Stimulated activated CD8-positive, alpha-beta memory T cell treated with anti-CD3 and anti-CD28 coated beads, Interleukin-7, amount 100 ng/mL, for 1 hour (primary cell): ENCODE measurements at places on chromosomes 2 and 18.

DNA sequence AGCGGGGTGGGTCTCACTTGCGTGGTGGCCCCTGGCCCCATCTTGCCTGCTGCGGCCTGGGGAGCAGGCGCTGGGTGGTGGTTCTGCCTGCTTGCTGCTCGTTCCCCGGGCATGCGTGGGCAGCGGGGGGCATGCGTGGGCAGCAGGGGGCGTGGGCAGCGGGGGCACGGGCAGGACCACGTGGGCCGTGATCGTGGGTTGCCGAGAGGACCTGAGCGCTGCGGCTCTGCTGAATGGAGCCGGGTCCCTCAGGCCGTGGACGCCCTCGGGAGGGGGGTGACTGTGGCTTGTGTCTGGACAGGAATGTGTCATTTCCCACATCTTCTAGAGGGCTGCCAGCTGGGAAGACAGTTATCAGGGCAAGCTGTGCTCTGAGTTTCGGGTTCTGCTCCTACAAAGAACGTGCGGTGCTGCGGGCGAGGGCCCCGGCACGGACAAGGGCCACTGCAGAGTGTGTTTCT, 8.3 kb upstream of the GAL3ST2 start:
- DNase-seq = no peak

DNA sequence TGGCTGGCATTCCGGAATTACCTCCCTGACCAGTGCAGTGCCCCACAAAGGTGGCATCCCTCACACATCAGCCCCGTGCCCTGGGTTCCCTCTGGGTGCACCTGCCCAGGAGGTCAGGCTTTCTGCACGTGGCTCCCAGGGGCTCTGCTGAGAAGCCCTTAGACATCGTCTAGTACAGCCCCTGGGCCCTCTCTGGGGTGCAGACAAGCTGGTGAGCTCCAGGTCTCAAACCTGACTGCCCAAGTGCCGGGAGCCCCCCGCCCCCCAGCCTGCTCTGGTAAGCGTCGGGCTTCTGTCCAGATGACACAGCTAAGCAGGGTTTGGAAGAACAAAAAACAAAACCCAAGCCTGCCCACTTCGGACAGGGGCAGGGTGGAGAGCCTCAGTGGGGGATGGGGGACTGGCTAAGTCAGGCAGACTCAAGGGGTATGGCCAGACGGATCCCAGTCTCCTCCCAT, 20.2 kb downstream of the TWIST2 start:
- no peak for DNase-seq

DNA sequence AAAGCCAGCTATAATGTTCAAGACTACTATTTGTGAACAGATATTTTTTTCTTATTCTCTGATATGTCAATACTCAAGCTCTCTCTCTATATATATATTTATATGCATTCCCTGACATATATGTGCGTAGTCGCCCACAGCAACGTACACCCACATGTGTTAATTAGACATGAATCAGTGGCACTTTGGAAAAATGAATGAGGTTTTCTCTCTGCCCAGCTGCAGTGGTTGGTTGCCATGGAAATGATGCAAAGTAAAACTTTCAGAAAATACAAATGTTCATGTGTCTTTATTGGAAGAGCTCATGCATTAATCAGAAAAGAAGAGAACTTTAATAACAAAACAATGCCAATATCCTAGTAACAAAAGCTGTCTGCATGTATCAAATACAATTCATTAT, 34.7 kb downstream of the UNC80 start:
- no peak for DNase-seq

DNA sequence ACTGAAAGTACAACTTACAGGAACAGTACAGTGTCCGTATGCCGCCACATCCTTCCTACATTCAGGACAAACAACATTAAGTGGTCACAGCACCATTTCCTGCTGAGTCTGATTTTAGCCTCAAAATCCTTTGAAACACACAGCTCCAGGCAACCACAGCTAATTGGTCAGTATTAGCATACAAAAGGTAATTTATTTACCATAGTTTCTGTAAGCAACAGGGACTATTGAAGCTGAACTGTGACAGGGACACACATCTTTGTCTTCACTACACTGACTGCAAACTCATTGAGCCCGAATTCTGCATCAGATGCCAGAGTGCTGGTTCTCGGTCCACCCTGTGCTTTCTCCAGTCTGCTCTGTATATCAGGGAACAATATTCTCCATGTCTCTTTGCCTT, 151.8 kb downstream of the ST6GAL2 start:
- DNase-seq = no peak

- DNase-seq = no peak
Observed at GRCh38 chr18:46627136-46627535, 29.9 kb downstream of the LOXHD1 start.

GRCh38 chr18:41655074-41655473, 300.0 kb upstream of the PIK3C3 start:
- no peak for DNase-seq

- DNase-seq = no peak
Observed at GRCh38 chr2:226649871-226650660, 149.6 kb downstream of the IRS1 start.

- DNase-seq = no peak
Observed at GRCh38 chr2:88600038-88600465, 27.2 kb downstream of the EIF2AK3 start.

DNA sequence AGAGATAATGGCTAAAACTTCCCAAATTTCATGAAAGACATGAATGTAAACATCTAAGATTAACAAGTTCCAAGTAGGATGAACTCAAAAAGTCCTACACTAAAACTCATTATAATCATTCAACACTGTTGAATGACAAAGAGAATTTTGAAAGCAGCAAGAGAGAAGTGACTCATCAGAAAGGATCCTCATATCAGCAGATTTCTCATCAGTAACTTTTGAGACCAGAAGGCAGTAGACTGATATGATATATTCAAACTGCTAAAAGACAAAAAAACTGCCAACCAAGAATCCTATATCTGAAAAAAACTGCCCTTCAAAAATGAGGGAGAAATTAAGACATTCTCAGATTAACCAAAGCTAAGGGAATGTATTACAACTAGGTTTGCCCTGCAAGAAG, 130.6 kb upstream of the OTX1 start:
- DNase-seq = no peak

DNA sequence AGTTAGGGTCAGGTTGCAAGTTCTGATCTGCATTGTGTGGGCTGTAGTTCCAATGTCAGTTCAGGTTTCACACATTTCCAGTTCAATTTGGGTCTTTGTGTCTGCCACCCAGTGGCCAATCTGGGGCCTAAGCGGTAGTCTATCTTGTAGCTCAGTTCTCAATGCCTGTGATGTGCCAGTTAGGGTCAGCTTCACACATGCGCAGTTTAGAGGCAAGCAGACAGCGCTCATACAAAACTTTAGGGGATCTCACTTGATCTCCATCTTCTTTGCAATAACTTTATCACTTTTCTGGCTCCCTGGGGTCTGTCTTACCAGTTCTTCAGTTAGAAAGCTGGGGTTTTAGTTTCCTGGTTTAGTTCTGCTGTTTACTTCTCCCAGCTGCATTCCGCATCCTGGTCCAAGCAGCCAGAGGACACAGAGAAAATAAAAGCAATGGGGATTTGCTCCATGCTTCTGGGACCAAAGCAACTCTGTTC, 11.0 kb upstream of the ZNF24 start:
- DNase-seq = peak; percentile 22

- DNase-seq = no peak
Observed at GRCh38 chr18:50051288-50051687, 143.7 kb downstream of the MYO5B start.

GRCh38 chr2:174617120-174617519, 19.5 kb upstream of the WIPF1 start:
- DNase-seq = no peak

DNA sequence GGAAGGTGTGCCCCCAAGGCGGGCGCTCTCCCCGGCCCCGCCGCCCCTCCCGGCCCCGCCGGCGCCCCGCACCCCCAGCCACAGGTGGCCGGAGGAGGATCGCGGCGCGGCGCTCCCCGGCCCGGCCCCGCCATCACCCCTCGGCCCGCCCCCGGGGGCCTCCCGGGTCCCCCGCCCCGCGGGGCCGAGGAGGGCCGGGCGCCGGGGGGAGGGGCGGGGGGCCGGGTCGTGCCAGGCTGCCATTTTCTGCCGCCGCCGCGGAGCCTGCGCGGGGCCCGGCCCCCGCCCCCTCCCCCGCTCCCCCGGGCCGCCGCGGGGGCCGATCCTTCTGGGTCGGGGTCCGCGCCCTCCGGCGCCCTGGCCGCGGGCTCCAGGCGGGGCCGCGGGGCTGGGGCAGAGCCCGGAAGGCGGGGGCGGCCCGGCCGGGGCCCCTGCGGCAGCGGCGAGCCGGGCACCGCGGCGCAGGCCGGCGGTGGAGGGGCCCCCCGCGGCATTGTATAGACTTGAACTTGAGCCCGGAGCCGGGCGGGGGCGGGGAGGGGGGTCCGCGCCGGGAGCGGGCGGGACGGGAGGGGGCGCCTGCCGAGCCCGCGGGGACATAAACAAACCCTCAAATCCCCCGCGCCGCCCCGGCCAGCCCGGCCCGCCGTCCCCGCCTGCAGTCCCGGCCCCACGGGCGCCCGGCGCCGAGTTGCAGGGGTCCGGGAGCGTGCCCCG, 556 bp downstream of the DNMT3A start:
- no peak for DNase-seq

- no peak for DNase-seq
Observed at GRCh38 chr2:74391209-74391579, 11.1 kb upstream of the DCTN1 start.
